ENCODE measurements at places on chromosomes 5 and 9. TPM values are rescaled to one million over a fixed set of nuclear protein-coding genes. Genes with fewer than 3 reads are reported as not detected.

- DNase-seq, result no peak
Measured at GRCh38 chr9:4117835-4118610, 181.8 kb downstream of the GLIS3 start.

- no peak for DNase-seq
Measured at GRCh38 chr5:76406014-76406413, 2.9 kb downstream of the IQGAP2 start.

DNA sequence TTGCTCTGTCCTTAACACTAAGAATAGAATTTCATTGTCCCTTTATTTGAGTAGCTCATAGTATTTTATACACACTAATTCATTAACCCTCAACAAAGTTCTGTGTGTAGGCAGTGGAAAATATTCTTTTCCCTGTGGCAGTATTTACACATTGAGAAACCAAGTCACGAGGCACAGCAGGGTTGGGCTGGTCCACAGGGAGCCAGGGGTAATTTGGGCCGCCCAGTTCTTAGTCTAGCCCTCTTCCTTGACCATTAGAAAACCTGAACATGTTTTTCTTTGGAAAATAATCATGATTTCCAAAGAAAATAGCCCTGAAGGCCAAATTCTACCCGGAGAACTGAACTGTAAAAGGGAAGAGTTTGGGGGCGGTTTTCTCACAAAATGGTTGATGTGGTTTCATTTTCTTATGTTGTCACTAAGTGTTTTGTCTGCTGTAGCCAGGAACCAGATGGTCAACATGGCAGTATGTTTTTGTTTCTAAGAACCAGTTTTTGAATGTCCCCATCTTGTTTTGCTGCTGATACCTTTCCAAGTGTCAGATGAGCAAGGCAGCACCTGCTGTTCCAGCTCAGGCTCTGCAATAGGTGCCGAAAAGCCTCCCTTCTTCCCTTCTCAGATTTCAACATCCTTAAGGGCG lies 29.6 kb downstream of the ARHGEF28 start:
- DNase-seq, result no peak

SPATA31C2 gene
- not detected for total RNA-seq

DNA sequence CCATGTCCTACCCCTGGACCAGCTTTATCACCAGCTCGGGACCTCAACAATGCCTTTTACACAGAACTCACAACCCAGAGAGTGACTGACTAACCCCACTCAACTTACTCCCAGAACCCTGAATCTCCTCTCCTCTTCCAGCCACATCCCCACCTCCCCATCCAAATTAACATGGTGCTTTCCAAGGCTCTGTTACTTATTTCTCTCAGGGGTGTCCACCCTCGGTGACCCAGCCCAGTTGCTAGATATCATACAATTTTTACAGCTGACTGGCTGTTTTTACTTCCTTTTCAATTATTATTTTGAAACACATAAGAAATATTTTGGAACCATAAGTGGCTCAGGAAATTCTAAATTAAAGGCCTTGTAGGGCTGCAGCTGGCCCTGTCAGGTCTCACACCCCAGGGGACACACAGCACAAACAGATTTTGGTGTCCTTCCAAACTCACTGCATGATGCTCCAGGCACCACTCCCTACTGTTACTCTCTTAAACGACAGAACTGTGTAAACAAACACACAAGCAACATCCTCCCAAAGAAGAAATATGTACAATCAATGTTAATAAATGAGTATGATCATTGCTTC lies 180.6 kb downstream of the ADAMTS12 start:
- DNase-seq, result no peak

DNA sequence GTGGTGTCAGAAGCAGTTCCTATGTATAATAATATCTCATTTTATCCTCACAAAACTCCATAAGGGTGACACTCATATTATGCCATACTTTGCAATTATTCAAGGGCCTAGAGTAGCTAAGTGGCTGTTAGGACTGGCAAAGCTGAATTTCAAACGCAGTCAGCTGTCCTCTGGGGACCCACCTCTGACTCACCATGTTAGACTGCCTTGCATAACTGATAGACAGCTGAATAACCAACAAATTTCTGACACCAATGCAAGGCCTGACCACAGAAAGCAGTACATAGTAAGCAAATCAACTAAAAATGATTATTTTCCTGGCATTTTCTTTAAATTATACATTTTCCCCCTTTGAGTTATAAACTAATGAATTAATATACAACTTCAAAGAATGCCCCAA lies 251.6 kb upstream of the PTGER4 start:
- peak; percentile 32 for DNase-seq

DNA sequence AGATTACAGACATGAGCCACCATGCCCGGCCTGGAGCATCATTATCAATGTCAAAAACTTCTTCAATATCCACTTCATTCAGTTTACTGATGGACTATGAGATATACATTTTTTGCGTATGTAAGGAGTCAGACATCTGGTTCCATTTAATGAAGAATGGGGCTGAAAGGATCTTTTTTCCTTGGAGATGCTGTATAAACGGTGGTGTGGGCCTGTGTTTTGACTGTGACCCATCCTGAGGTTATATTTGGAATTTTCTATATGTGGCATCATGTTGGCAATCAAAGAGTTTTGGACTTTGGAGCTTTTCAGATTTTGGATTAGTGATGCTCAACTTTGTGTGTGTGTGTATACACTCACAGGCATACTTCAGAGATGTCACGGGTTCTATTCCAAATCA lies 85.7 kb upstream of the FBXL17 start:
- no peak for DNase-seq

Measured in kidney epithelial cell (primary cell).